Endothelial cell (in vitro differentiated cells): ENCODE measurements at places on chromosomes 11 and 22. TPM values are rescaled to one million over a fixed set of nuclear protein-coding genes. Genes with fewer than 3 reads are reported as not detected.

- H3K36me3 ChIP-seq = no peaks in the 10 kb centered on the region
- no peak for DNase-seq
- peaks cover 11% of the 10 kb centered on the region for H3K4me1 ChIP-seq
- H3K4me3 ChIP-seq = no peak overlapping the region
- no peaks in the 10 kb centered on the region for H3K27me3 ChIP-seq
Observed at GRCh38 chr11:3942160-3942955, 86.9 kb downstream of the STIM1 start.

GRCh38 chr22:18133452-18133851 is 16.5 kb upstream of the USP18 start:
- no peaks in the 10 kb centered on the region for H3K4me1 ChIP-seq
- no peak overlapping the region for H3K27ac ChIP-seq
- H3K27me3 ChIP-seq = peaks cover 10% of the 10 kb centered on the region
- no peak for DNase-seq
- H3K36me3 ChIP-seq = no peaks in the 10 kb centered on the region

DNA sequence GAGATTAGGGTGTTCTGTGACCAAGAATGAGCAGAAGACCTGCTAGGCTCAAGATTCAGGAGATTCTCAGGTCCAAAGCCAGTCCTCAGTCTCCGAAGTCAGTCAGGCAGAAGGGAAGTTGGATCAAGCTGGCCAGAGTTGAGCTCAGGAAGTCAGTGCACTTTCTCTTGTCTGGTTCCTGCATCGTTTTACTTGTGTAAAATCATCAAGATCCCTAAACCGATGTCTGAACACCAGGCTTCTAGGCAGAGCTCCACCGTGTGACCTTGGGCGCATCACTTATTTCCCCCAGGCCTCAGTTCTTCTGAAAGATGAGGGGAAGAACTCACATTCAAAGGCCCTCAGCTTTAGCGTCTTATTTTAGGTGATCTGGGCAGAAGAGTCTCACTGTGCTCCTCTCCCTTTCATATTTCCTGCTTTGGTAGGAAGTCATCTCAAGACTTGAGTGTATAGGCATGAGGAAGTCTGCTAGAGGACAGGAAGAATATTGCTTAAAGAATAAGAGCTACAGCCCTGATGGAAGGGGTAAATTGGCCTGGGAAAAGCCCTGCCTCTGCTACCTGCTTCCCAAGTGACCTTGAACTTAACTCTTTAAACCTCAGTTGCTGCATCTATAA is 20.2 kb downstream of the NF2 start:
- H3K27me3 ChIP-seq = peaks cover 9% of the 10 kb centered on the region
- no peaks in the 10 kb centered on the region for H3K36me3 ChIP-seq
- H3K27ac ChIP-seq = peak overlapping the region; percentile 92
- no peak for DNase-seq

- DNase-seq = no peak
- no peak overlapping the region for H3K4me3 ChIP-seq
- H3K27ac ChIP-seq = no peak overlapping the region
Observed at GRCh38 chr22:42347281-42347824, 76.9 kb upstream of the TCF20 start.

GRCh38 chr11:32729976-32730375 is 64.5 kb downstream of the CCDC73 start:
- H3K4me1 ChIP-seq = no peaks in the 10 kb centered on the region
- H3K27me3 ChIP-seq = no peaks in the 10 kb centered on the region

DNA sequence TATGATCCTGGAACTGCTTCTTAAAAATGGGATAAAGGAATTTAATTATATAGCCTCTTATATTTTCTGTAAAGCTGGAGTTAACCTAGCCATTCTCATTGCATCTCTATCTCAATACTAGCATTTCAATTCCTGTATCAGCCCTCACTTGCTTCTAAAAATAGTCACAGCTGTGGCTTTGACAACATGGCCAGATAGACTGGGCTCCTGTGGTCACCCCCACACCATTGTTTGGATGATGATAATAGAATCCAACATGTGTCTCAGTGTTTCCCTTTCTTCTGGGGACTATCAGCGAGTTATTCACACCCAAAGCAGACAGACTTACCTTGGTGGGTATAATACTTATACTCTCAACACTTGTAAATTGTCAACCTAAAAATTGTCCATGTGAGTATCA is 6.9 kb downstream of the VWA5A start:
- no peaks in the 10 kb centered on the region for H3K27me3 ChIP-seq
- H3K4me1 ChIP-seq = peaks cover 8% of the 10 kb centered on the region
- no peak overlapping the region for H3K27ac ChIP-seq

DNA sequence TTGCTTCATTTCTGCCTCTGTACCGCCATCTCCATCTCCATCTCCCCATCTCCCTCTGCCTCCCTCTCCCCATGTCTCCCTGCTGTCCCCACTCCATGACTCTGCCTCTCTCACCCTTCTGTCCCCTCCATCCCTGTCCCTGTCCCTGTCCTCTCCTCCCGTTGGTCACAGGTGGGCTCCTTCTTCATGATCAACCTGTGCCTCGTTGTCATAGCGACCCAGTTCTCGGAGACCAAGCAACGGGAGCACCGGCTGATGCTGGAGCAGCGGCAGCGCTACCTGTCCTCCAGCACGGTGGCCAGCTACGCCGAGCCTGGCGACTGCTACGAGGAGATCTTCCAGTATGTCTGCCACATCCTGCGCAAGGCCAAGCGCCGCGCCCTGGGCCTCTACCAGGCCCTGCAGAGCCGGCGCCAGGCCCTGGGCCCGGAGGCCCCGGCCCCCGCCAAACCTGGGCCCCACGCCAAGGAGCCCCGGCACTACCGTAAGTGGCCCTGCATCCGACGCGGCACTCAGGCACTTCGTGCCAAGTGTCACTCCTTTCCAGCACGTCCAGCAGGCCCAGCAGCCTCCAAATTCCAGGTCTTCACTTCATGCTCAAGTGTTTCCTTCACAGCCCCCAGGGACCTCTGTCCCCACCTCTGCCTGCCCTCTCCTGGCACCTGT is 76.0 kb downstream of the CACNA1I start:
- H3K4me1 ChIP-seq = no peaks in the 10 kb centered on the region
- no peaks in the 10 kb centered on the region for H3K36me3 ChIP-seq
- peaks cover 4% of the 10 kb centered on the region for H3K27me3 ChIP-seq
- H3K4me3 ChIP-seq = no peak overlapping the region
- DNase-seq = no peak

- H3K27me3 ChIP-seq = peaks cover 7% of the 10 kb centered on the region
- H3K27ac ChIP-seq = no peak overlapping the region
- no peak for DNase-seq
- no peak overlapping the region for H3K4me3 ChIP-seq
Observed at GRCh38 chr11:130761560-130762220, 154.6 kb downstream of the SNX19 start.

GRCh38 chr22:49590851-49591445 is 236.7 kb downstream of the BRD1 start:
- H3K36me3 ChIP-seq = no peaks in the 10 kb centered on the region
- DNase-seq = no peak
- H3K27ac ChIP-seq = no peak overlapping the region

GRCh38 chr11:96219981-96220623 is 122.9 kb downstream of the MAML2 start:
- H3K4me1 ChIP-seq = peaks cover 54% of the 10 kb centered on the region
- H3K36me3 ChIP-seq = no peaks in the 10 kb centered on the region
- H3K27ac ChIP-seq = peak overlapping the region; percentile 98
- peak overlapping the region; percentile 80 for H3K4me3 ChIP-seq
- DNase-seq = no peak
- no peaks in the 10 kb centered on the region for H3K27me3 ChIP-seq

- H3K4me1 ChIP-seq = peaks cover 12% of the 10 kb centered on the region
- DNase-seq = no peak
- no peaks in the 10 kb centered on the region for H3K36me3 ChIP-seq
- H3K27ac ChIP-seq = no peak overlapping the region
- H3K27me3 ChIP-seq = peaks cover 4% of the 10 kb centered on the region
Observed at GRCh38 chr22:29762263-29762662, 4.5 kb downstream of the ZMAT5 start.

- no peak for DNase-seq
- peaks cover 1% of the 10 kb centered on the region for H3K27me3 ChIP-seq
- peaks cover 22% of the 10 kb centered on the region for H3K4me1 ChIP-seq
- peak overlapping the region; percentile 46 for H3K27ac ChIP-seq
- no peaks in the 10 kb centered on the region for H3K36me3 ChIP-seq
Observed at GRCh38 chr11:30244265-30244664, 13.5 kb downstream of the FSHB start.

DNA sequence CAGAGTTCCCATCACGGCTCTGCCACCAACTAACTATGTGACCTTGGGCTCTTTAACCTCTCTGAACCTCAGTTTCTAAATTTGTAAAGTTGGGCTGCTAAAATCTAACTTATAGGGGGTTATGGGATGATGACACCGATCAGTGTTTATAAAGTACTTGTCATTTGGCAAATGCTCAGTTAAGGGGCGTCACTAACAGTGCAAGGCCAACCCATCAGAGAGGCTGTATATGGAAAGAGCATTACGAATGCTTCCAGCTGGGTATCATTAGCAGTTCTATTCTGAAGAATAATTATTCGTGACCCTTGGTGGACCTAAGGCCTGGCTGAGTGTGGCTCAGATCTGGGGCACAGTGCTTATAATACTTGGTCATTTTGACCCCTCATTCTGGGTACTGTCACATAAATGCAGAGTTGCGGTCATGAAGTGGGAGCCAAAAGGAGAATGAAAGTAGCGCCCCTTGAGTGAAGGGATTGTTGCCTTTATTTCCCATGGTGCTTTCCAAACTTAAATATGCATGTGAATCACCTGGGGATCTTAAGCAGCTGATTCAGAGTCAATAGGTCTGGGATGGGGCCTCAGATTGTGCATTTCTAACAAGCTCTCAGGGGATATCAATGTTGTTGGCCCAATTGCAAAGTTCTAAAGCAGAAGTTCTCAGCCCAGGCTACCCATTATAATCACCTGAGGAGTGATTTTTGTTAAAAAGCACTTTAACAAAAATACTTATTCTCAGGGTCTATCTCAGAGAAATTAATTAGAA is 115.8 kb downstream of the CSNK2A3 start:
- peaks cover 5% of the 10 kb centered on the region for H3K27me3 ChIP-seq

- H3K27me3 ChIP-seq = peaks cover 3% of the 10 kb centered on the region
- no peak overlapping the region for H3K4me3 ChIP-seq
- peaks cover 15% of the 10 kb centered on the region for H3K4me1 ChIP-seq
- no peaks in the 10 kb centered on the region for H3K36me3 ChIP-seq
Observed at GRCh38 chr11:33919645-33920044, 27.8 kb upstream of the LMO2 start.

- no peak overlapping the region for H3K4me3 ChIP-seq
- H3K36me3 ChIP-seq = no peaks in the 10 kb centered on the region
- no peak for DNase-seq
- H3K4me1 ChIP-seq = peaks cover 3% of the 10 kb centered on the region
Observed at GRCh38 chr22:19097518-19097917, 24.7 kb downstream of the DGCR2 start.

GRCh38 chr22:26718905-26719304 is 61.5 kb downstream of the MIAT start:
- H3K27me3 ChIP-seq = peaks cover 3% of the 10 kb centered on the region
- H3K36me3 ChIP-seq = no peaks in the 10 kb centered on the region
- no peak overlapping the region for H3K4me3 ChIP-seq
- H3K4me1 ChIP-seq = peaks cover 18% of the 10 kb centered on the region
- DNase-seq = no peak

DNA sequence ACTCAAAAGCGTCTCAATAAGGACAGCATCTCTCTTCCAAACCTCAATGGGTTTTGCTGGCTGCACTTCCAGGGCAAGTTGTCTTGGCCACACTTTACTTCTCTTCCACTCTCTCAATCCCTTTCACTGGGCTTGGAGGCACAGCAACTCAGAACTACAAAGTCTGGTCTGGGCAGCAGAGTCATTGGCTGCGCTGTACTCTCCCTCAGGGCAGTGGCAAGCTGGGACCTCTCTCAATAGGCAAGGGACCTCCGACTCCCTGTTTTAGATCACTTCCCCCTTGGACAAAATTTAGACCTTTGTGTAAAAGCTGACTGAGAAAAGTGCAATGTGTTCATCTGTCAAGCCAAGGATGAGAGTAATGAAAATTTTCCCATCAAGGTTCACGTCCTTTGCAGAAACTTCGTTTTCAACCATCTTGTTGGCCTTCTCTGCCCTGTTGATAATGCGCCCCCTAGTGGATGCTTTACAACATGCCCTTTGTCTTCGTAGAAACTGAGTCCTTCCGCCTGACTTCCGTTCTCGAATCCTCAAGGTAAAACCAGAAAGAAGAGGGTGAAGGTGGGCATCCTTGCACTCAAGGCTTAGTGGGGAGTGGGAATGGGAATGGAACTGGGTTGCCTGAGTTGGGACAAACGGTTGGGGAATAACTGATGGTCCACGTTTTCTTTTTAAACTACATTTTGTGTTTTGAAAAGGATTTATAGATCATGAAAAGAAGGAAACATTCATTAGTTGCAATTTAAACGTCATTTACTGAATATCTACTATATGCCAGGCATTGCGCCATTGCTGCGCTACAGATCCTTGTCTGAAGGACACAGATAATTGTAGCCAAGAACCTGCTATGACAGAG is 99.1 kb downstream of the CD44 start:
- DNase-seq = peak; percentile 57
- no peak overlapping the region for H3K27ac ChIP-seq
- no peak overlapping the region for H3K4me3 ChIP-seq

The RBM7 gene
- 44.8 TPM for total RNA-seq

The FOLR3 gene
- total RNA-seq = not detected

The PTGDR2 gene
- not detected for total RNA-seq

The MOV10L1 gene
- not detected for total RNA-seq
